Psoas muscle (tissue), 8 donors: ENCODE measurements at places on chromosomes 16 and 17. TPM values are rescaled to one million over a fixed set of nuclear protein-coding genes. Genes with fewer than 3 reads are reported as not detected.

Gene HAP1
- 0.14 TPM for total RNA-seq

Gene TSPOAP1
- 2.3 TPM for total RNA-seq

Gene GPR142
- total RNA-seq, result not detected

Gene BORCS6
- total RNA-seq, result 9.7 TPM

Gene CCL7
- not detected for total RNA-seq

Gene SULT1A2
- total RNA-seq, result not detected

Gene HOXB1
- total RNA-seq, result not detected

DNA sequence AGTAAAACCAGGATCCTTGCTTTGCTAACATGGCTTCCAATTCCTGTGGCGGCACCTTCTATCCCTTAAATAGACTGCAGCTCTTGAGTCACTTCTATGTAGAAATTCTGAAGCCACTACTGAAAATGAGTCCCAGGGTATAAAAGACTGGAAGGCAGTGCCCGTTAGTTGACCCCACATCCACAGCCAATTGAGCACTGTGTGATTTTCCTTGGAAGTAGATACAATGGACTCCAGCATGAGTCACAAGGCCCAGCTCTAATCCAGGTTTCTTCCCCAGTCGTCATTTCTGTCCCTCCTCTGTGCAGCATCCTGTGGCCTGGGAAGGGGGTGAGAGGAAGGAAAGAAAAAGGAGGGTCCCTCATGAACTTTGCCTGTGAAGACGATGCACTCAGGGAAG, 69.5 kb downstream of the HLF start:
- no peak for DNase-seq

DNA sequence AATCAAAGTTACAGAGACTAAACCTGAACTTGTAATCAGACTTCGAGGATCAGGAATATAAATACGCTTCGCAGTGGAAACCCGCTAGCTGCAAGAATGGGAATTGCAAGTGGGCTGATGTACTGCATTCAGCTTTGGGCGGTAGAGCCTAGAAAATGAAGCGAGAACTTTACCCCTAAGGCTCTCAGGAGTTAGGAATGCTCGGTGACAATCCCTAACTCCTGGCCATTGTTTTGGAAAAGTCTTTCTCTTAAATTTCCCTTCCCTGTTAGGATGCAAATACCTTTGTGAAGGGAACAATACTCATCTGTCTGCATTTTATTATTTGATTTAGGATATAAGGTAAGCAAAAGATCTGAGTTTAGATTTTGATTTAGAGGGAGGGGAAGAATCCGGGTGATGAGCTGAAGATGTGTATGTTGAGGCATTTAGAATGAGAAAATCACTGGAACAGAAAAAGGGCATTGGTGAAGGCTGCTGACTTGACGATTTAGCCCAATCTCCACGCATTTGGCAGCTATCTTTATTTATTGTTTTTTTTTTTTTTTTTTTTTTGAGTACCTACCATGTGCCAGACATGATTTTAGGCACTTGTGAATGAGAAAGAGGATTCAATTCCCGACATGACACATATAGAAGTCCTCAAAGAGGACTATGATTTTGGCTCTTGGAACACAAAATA, 2.2 kb upstream of the TOX3 start:
- no peak for DNase-seq

DNA sequence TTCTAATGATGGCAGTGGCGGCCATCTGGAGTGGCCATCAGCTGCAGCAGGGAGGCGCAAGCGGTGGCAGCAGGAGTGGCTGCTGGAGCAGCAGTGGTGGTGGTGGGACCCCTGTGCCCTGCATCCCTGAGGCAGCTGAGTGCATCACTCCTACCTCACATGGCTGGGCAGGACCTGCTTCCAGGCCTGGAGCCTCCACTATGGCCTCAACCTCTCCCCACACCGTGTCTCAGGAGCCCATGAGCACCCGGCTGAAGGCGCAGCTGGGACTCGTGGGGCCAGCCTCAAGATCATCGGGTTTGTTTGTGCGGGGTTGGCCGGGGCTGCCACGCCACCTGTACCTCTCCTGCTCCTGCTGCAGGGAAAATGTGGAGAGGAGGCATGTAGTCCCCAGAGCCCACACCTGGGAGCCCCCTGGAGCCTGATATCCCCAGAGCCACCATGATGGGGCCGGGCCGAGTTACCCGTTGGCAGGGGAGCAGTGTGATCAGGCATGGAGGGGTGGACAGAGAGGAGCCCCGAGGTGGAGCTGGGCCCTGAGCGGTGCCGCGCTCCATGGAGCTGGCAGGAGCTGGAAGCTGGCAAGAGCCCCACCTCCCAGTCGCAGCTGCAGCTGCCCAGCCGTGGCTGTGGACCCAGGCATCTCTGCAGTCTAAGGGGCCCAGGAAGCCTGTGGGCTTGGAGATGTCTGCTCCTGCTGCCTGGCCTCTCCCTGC, 16.7 kb downstream of the RHOT1 start:
- DNase-seq, result no peak

DNA sequence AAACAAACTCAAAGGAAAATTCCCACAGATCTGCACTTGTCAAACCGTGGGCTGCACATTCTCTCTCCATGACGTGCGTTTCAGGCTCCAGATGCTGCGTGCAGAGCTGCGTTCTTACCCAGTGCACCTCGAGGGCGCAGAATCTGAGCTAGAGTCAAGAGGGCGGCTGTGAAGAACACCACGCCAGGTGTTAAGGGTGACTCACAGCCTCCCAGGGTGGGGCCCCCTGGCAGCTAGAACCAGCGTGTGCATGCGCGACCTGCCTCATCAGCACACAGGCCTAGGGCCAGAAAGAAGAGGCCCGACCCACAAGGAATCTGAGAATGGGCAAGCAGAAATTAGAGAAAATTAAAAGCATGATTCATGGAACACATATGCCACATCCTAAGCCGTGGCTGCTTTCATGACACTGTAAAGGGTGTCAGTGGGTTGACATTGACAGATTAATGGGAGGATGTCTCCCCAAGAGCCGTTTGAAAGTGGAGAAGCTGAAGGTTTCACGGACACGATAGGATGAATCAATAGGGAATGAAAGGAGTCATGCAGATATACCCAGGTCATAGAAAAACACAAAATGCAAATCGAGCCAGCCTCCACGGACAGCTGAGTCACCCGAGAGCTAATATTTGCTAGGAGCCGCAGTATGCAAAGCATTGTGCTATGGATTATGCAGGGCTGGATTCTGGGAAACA, 29.0 kb downstream of the MARCHF10 start:
- no peak for DNase-seq

- DNase-seq, result no peak
These were observed 314.2 kb downstream of the CPPED1 start for GRCh38 chr16:12489357-12489990.

DNA sequence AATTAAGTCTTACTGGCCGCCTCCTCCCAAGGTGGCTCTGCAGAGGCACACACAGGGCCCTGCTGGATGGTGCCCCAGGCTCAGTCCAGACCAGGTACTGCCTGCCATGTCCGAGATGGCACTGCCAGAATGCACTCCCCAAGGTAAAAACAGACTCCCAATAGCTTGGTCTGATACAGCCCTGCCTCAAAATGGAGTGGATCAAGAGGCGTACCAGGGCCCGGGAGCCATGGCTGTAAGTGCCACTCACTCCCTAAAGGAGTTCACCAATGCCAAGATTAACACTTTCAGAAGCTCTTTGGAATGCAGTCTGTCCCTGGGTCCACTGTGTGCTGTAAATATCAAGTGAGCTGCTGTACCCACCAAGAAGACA, 576 bp upstream of the MYO18A start:
- no peak for DNase-seq

DNA sequence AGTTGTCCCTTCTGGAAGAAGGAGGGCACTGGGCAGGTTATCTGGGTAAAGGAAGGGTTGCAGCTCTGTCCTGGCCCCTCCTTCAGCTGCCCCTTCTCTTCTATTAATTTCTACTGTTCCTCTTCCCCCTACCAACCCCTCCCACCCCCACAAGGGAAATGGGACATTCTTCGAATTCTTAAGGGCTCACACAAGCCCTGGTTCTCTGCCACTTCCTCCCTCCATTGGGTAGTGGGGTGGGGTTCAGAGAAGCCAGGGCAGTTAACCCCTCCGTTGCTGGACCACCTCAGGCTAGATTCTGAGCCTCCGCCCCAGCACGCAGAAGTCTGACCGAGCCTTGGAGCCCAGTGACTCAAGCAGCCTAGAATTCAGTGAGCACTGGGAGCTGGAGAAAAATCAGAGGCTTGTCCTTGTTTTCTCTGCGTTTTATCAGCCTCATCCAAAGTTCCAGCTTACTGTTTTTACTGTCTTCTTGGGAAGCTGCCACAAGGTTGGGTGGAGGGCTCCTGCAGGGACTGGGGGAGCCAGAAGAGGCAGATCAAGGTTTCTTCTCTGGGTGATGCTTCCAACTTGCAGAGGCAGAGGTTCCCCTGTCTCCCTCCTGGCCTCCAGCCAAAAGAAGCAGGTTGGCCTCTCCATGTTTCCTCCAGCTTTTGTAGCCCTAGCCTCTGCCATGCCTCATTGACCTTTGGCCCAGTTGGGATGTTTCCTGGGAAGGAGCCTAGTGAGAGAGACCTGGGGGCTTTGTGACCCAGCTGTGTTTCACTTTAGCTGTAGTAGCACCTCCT, 10.2 kb downstream of the LASP1 start:
- DNase-seq, result peak; percentile 53

DNA sequence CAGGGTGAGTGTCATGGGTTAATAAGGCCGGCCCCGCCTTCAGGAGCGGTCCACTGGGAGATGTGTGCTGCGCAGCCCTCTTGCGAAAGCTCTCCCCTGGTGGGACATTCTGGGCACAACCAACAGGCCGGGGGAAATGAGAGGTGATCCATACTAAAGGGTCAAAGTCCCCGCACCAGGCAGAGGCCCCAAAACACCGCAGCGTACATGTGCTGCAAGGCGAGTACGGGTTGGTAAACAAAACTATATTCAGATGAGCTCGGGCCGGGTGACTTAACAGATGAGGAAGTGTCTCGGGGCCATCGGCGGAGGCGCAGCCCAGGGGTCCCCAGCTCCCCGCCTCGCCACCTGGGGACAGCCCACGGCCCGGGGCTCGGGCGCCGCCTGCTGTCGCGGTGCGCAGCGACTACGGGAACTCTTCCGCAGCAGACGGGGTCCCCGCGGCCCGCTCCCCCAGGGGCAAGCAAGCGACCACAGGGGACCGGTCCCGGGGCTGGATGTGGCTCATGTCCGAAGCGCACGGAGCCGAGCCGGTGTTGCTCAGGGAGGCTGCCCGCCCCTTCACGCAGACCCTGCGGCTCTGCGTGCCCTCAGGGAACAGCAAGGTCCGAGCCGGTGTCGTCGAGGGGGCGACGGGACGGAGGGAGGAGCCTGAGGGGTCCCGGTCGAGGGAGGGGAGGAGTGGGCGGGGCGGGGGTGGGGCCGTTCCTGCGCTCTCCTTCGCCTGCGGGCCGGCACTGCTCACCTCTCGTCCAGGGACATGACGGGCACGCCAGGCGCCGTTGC, at the start of gene RAB37:
TSS of gene RAB37 (plus strand) at position 744 of the 786 bp plus-strand sequence. CDS start at position 761, 17 bp downstream.
- peak; percentile 48 for DNase-seq

DNA sequence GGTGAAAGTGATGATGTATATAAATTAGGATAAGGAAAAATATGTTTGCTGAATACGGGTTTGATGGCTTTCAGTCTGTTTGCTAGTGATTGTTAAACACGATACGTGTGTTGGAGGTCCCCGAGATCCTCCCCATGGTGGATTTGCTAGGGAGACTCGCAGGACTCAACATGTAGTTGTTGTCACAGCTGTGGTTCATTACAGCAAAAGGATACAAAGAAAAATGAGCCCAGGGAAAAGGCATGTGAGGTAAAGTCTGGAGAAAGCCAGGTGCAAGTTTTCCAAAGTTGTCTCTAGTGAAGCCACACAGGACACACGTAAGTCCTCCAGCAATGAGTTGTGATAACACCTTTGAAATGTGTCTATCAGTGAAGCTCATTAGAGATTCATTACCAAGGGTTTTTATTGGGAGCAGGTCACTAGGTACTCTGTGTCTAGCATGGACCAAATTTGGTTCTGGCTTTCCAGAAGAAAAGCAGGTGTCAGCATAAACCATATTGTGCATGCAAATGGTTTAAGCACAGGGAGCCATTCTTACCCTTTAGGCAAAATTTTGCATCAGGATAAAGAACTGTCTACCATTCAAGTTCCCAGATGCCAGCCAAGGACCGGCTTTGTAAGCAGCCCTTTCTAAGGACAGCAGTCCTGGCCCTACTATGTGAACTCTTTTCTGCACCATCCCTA, 215.2 kb upstream of the WSCD1 start:
- DNase-seq, result no peak

- DNase-seq, result peak; percentile 25
These were observed 34.9 kb downstream of the CD300LF start for GRCh38 chr17:74677558-74678466.

- DNase-seq, result no peak
These were observed at the start of gene KRTAP2-4 for GRCh38 chr17:41065829-41066624. TSS of gene KRTAP2-4 (minus strand) at chr17:41065879. CDS start at chr17:41065845, 34 bp downstream.

DNA sequence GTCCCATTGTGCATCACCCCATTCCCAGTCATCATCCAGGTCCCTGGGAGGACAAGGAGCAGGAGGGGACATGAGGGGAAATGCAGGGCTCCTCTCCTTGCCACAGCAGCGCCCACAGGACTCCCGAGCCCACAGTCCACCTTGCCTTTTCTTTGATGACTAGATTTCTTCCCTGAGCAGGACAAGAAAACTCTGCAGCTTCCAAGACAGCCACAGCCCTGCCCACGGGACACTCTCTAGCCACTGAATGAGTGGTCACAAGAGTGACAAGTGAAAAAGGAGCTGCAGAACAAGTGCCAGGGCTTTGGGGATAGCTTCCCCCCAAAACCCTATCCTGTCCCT, 4.7 kb downstream of the NEURL4 start:
- no peak for DNase-seq

GRCh38 chr17:27343294-27343693, 49.4 kb downstream of the WSB1 start:
- DNase-seq, result no peak

DNA sequence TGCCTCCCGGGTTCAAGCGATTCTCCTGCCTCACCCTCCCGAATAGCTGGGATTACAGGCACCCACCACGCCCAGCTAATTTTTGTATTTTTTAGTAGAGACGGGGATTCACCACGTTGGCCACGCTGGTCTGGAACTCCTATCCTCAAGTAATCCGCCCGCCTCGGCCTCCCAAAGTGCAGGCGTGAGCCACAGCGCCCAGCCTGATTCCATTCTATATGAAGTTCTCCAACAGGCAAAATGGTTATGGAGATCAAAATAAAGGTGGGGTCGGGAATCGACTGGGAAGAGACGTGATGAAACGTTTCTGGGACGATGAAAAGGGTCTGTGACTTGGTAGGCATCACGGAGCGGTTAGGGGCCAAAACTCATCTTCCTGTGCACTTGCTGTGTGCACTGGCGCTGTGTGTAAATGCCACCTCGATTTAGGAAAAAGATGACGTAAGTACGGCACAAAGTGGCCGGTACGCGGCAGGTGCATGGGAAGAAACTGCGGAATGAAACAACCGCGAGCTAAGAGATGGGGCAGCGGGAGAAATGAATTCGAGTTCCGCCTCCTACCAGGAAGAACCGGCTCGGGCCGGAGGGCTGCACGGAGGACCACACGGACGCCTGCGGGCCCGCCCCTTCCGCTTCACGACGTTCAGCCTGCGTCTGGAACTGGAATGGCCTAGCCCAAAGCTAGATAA, 1.6 kb downstream of the TP53 start:
- peak; percentile 97 for DNase-seq

DNA sequence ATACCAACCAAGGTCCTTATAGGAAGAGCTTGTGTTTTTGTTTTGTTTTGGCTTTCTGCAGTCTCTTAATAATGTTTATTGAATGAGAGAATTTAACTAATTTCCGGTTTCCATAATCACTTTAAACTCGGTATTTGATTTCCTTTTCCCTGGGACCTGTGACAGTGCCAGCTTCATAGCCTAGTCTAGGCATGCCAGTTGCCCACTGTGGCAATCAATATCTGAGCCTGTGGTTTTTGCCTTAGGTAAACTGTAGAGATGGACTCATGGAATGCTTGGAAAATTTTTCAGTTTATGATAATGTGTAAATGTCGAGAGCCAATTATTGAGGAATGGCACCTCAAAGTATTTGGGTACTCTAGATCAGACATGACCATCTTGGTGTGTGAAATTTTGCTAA, 78.2 kb downstream of the FTO start:
- no peak for DNase-seq
